ENCODE measurements at places on chromosomes 2 and 18. TPM values are rescaled to one million over a fixed set of nuclear protein-coding genes. Genes with fewer than 3 reads are reported as not detected.

THAP4 gene
- 63.5 TPM for total RNA-seq

DYNC1I2 gene
- 196 TPM for total RNA-seq

POTEI gene
- not detected for total RNA-seq

ZBTB7C gene
- 0.17 TPM for total RNA-seq

PLB1 gene
- 1.5 TPM for total RNA-seq

GNAL gene
- 0.58 TPM for total RNA-seq

CXCR1 gene
- total RNA-seq: not detected

UPP2 gene
- not detected for total RNA-seq

All from LHCN-M2 (cell line).